Choroid plexus epithelial cell (primary cell): ENCODE measurements at places on chromosomes 3 and 15.

- no peak for DNase-seq
Observed at GRCh38 chr3:186643493-186643892, 3.3 kb downstream of the FETUB start.

- peak; percentile 16 for DNase-seq
Observed at GRCh38 chr15:75143738-75144334, 57.8 kb upstream of the C15orf39 start.

DNA sequence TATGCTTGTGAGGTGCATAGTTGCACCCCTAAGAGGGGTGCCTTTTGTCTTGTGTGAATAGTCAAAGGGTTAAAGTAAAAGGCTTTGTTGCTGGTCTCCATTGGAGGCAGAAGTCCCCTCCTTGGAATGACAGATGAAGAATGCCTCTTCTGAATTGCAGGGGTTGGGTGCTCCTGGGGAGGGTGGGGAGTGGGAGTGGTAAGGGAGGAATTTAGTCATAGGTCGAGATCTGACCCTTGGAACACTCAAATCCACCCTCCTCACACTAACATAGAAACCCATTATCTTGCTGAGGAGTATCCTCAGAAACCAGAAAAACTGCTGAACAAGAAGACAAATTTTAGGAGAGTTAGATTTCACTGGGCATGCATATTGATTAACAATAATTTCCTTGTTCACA, 4.7 kb downstream of the CTXND1 start:
- no peak for DNase-seq

GRCh38 chr15:27182561-27183110, 211.7 kb downstream of the GABRG3 start:
- no peak for DNase-seq

DNA sequence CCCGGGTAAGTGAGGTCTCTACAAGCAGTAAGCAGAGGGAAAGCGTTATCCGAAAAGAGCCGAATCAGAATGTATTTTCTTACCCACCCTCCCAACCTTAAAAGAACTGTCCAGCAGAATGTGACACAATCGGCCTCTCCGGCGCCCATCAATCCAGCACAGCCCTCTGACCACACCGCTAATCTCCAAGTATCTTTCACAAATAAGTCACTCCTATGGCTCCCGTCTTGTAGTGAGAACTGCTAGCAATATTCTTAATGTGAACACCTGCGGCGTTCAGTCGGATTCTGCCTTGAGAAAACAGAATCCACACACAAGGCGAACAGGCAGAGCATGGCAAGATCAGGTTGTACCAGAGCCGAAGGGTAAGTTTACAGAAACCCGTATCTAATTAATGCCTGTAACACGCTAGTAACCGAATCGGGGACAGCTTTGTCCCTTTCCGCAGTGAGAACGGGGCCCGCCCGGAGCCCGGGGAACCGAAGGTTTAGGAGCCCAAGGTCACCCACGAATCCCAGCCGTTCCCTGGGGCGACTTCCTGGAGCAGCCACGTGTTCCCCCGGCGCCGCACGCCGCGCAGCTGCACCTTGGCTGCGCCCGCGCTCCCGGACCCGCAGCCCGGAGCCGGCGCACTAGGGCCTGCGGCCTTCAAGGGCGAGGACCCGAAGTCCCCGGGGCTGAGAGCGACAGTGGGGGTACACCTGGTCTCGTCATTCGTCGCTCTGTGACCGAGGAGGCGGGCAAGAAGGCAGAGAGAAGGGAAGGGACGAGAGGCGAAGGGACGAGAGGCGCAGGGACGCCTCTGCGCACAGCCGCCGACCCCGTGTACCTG, 672 bp downstream of the TFRC start:
- peak; percentile 41 for DNase-seq

DNA sequence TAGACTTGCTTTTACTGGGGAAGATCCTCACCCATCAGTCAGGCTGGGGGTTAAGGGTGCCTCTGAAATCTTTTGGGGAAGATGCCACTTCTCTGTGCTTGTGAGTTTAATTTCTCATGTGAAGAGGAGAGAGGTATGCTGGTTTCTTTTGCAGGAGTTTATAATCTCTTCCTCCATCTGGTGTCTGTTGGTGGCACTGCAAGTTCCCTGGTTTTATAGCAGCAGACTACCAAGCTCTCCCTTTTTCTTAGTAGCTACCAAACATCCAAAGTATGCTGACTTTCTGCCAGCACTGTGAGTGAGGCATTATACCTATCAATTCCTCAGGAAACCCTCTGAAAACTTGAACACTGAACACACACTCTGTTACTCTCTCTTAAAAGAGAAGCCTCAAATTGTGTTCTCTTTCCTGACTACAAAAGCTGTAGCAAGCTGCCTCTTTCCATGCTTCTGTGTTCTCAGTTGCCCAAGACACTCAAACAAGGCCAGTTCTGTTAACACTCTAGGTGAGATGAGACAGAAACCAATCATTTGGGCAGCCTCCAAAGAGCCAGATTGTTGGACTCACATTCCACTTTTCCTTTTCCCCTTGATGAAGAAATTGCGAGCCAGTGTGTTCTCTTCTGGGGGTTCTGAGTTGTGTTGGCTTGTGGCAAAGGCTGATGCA, 299.5 kb downstream of the GAP43 start:
- DNase-seq: peak; percentile 79

DNA sequence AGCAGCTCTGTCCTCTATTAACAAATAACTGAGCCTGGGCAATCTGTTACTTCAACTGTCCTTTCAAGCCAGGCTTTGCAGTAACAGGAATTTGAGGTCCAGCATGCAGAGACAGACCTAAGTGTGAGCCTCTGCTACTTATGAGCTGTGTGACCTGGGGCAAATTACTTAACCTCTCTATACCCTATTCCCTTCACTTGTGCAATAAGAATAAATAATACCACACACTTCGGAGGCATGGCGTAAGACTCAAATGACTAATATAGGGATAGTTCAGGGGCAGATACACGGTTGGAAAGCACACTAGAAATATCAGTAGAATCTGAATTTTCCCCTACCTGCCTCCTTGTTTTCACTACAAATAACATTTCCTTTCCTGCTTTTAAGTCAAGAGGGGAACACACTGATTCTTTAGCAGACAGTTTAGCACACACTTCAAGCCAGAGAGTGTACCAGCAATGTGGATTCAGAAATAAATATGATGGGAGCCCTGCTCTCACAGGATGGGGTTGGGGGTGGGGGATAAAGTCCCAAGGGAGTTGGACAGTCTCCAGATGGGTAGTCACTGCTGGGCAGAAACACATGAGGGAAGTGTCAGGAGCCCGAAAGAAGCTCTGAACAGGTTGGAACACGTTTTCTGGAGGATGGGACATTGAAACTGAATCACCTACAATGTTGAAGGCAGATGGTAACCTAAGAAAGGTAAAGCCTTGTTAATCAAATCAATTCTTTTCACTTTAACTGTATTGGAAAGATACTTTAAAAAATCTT, 61.8 kb upstream of the RBP1 start:
- DNase-seq: no peak

- no peak for DNase-seq
Observed at GRCh38 chr15:49621887-49622286, 1.0 kb downstream of the DTWD1 start.

- no peak for DNase-seq
Observed at GRCh38 chr3:156445117-156446090, 109.5 kb downstream of the SSR3 start.

DNA sequence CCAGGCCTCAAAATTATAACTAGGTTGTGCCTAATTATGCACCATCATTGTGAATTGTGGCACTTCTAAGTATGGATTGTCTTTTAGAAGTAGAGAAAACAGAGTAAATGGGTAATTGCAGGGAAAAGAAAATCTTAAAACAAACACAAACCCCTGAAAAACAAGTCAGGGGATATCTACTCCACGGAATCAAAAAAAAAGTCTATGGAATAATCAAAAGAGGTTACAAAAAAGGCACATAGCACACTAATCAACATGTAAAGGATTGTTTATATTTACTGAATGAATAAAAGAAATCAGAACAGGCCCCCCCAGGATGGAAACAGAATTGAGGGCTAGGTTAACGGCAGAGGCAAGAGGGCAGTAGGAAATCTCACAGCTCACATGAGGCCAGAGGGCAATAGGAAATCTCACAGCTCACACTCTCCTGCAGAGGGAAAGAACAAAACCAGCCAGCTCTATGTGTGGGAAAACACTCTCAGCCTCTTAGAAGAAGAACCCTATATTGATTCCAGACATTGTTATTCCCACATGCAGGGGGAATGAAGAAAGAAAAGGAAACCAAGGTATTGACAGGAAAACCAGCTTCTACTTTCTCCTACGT, 72.7 kb upstream of the FNDC3B start:
- DNase-seq: peak; percentile 33

DNA sequence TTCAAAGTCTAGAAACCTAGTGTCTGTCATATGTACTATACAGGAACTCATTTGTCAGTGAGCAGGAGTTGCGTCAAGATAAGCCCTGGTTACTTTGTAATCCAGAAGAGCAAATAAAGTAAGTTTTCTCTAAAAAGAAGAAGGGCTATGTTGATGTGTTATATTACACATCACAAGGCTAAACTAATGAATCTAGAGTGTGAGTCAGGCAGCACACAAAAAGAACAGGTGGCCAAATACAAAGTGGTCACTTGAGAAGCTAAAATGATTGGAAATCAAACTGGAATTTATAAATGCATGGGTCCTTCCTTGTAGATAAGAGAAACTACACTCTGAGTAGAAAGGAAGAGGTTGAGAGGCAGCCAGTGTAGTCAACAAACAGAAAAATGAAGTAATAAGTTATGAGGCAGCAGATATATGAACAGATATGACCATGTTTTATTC, 771.6 kb downstream of the DIPK2A start:
- no peak for DNase-seq

DNA sequence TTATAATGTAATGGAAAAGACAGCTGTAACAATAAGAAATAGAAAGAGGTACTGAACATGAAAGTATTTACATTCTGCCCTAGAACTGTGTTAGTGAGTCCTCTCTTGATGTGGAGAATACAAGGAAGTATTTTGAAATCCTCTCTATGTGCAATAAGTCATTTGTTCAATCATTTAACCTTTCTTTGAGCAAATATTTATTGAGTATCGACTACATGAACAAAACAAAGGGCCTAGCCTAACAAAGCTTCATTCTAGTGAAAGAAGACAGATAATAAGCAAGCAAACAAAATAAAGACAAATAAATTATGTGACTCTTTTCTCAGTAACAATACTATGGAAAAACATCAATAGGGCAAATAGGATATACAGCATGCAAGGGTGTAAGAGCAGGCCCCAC, 354.9 kb upstream of the ATP11B start:
- DNase-seq: no peak

- DNase-seq: no peak
Observed at GRCh38 chr3:88112289-88112688, 37.5 kb upstream of the C3orf38 start.

GRCh38 chr3:179100652-179101051, 29.0 kb upstream of the ZMAT3 start:
- DNase-seq: peak; percentile 66

GRCh38 chr15:80405554-80405850, 1.3 kb downstream of the ARNT2 start:
- no peak for DNase-seq

DNA sequence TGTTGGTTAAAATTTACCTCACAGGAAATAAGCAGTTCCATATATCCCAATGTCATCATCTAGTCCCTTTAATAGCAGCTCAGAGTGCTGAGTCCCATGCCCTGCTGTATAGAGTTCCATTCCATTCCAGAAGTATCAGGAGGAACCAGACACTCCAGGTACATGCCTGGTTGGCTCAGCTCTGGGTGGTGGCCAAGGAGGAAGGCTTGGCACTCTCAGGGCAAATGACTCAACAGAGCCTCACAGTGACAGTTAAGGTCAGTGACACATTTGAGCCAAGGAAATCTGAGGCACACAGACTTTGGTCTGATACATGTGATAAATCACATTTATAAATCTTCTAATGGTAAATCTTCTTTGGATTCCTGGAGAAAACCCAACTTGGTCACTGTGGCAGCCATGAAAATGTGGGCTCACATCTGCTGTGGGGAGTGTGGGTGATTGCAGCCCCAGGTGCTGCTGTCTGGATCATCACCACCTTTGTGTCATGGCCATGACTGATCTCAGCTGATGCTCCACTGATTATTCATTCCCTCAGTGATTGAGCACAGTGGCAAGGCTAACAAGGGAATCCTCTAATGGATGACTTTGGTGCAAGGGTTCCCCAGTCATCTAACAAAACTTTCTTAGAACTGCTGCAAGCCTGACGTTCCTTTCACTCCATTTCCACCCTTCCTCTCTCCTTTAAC, 9.3 kb downstream of the HHLA2 start:
- DNase-seq: no peak

- no peak for DNase-seq
Observed at GRCh38 chr3:27615555-27615954, 106.6 kb downstream of the EOMES start.

GRCh38 chr3:161420746-161421145, 49.4 kb upstream of the SPTSSB start:
- peak; percentile 52 for DNase-seq

GRCh38 chr15:77568014-77568972, 64.4 kb downstream of the LINGO1 start:
- DNase-seq: peak; percentile 13

- peak; percentile 13 for DNase-seq
Observed at GRCh38 chr15:36497901-36498300, 81.5 kb upstream of the CDIN1 start.

GRCh38 chr3:56616478-56617006, 59.6 kb downstream of the CCDC66 start:
- DNase-seq: no peak

DNA sequence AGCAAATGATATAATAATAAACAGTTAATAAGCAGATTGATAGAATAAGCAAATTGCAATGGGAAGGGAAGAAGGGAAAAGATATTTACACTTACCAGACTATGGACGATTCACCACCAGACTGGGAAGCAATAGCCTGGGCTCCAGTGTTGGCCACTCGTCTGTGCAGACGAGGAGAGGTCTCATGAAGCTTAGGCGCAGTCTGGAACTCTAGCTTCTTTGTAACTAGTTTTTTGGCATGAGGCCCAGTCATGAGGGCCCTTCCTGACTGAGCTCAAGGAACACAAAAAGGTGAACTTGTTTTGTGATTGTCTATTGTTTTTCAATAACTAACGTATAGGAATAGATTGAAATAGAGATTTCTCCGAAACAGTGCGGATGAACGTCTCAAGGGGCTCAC, 63.3 kb upstream of the GATM start:
- DNase-seq: no peak

DNA sequence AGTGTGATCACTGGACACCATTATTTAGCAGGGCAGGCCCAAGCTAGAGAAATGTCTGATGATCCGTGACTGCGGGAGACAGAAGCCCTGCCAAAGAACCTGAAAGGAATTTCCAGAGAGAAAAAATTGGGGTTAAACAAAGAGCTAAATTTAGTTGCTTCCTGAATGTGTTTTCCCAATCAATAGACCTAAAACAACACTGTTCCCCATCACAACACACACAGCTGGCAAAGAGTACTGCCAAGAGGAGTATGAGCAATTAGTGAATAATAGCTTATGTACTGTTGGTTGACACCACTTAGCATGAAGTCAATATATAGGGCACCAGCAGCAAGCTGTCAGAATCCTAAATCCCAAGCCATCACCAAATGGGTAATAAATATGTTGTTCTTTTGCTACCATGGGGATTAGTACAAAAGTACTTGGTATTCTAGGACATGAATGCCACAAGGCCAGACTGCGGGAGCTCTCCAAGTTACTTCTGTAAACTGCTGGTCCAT, 35.7 kb downstream of the CLK3 start:
- no peak for DNase-seq

- no peak for DNase-seq
Observed at GRCh38 chr3:172518929-172519640, 4.1 kb downstream of the TNFSF10 start.

GRCh38 chr3:14120111-14120920, 4.4 kb downstream of the CHCHD4 start:
- DNase-seq: no peak
